Renal pelvis (tissue), 12 donors: ENCODE measurements at places on chromosomes 5 and 9. TPM values are rescaled to one million over a fixed set of nuclear protein-coding genes. Genes with fewer than 3 reads are reported as not detected.

Gene PCDHA4
- polyA plus RNA-seq: 0.73 TPM

Gene AMBP
- polyA plus RNA-seq: 1.5 TPM

Gene SLC6A19
- 77.3 TPM for polyA plus RNA-seq

Gene ANKRD34B
- polyA plus RNA-seq: 0.44 TPM

Gene HINT2
- polyA plus RNA-seq: 59.5 TPM

Gene UAP1L1
- polyA plus RNA-seq: 8.6 TPM

Gene TRPM6
- 0.61 TPM for polyA plus RNA-seq

Gene URM1
- 64.7 TPM for polyA plus RNA-seq

Gene ADAMTS13
- 14.1 TPM for polyA plus RNA-seq

Gene PRLR
- 56.4 TPM for polyA plus RNA-seq

Gene UBE2QL1
- 0.82 TPM for polyA plus RNA-seq

Gene NKD2
- 16.4 TPM for polyA plus RNA-seq

Gene HTR4
- 0.07 TPM for polyA plus RNA-seq

Gene CDX1
- 0.84 TPM for polyA plus RNA-seq

Gene TAF11L5
- polyA plus RNA-seq: not detected

Gene SPINK4
- polyA plus RNA-seq: not detected

Gene TICAM2
- 3.8 TPM for polyA plus RNA-seq

Gene C5orf52
- not detected for polyA plus RNA-seq

Gene TAF11L3
- polyA plus RNA-seq: not detected

Gene ORM2
- not detected for polyA plus RNA-seq

Gene ELAVL2
- 3.3 TPM for polyA plus RNA-seq

Gene FOXI1
- polyA plus RNA-seq: 8.2 TPM

Gene C9
- 0.44 TPM for polyA plus RNA-seq

Gene MCTP1
- 7.8 TPM for polyA plus RNA-seq

Gene PCDHA6
- 0.32 TPM for polyA plus RNA-seq

Gene RAPGEF6
- 16.7 TPM for polyA plus RNA-seq

Gene SLC31A2
- 2.5 TPM for polyA plus RNA-seq

Gene GRIN1
- 0.36 TPM for polyA plus RNA-seq

Gene DOK3
- 7.2 TPM for polyA plus RNA-seq

Gene PCDHB3
- 4.7 TPM for polyA plus RNA-seq

Gene CNOT8
- 70.6 TPM for polyA plus RNA-seq

Gene OR1Q1
- not detected for polyA plus RNA-seq

Gene DRD1
- polyA plus RNA-seq: not detected

Gene CARD6
- 2.8 TPM for polyA plus RNA-seq

Gene TEX48
- polyA plus RNA-seq: not detected

Gene FAM169A
- polyA plus RNA-seq: 18.0 TPM

Gene TMEM171
- 7.8 TPM for polyA plus RNA-seq

Gene RNF183
- 8.7 TPM for polyA plus RNA-seq
